ENCODE measurements at places on chromosomes 5 and 9.

DNA sequence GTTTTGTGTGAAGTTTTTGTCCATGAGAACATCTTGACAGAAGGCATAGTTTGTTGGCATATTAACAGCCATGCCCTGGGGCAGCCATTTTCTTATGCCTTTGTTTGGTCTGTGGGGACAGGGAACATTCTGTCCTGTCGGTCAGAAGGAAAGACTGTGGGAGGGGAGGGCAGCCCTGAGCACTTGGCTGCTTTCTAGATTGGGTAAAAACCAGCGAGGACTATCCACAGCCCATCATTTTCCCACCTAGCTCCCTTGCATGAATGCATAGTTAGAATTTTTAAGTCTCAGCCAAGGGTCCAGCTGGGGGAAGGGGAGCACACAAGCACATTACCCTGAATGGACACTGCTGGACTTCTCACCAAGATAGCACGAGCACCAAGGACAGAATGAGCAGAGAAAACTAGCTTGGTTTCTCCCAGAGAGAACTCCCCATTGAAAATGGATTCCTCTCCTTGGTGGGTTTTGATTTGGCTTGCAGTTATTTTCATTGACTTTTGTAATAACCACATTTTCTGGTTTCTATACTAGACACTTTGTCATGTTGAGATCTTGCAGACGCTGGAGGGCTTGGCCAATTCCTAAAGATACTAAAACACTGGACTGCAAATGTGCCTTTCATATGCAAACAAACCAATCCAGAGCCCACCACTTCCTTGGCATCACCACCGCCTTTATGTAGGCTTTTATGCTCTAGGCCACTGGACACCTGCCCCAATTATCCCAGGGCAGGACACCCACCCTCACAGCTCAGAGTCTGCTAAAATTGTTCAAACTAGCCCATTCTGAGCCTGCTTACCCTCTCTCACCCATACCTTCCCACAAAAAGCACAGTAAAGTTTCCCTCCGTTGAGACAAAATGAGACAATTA is 129.9 kb downstream of the BOD1 start:
- DNase-seq, result no peak

GRCh38 chr5:142605611-142606010 is 80.3 kb downstream of the FGF1 start:
- DNase-seq, result no peak

- DNase-seq, result no peak
Measured at GRCh38 chr5:95850391-95850894, 27.9 kb upstream of the GLRX start.

DNA sequence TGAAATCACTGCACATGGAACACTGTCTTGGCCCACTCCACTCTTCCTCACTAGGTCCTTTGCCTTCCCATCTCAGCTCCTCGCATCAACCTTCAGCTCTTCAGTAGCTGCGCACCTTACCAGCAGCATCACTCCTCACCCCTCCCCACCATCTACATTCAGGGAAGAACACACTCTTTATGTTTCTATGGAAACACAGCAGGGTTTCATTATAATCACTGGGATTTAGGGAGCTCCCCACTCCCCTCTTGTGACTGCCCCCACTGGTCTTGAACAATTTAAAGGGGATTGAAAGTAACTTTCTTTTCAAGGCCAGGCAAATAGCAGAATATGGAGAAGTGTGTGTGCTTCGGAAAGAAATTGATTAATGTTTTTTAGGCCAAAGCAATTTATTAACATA is 111.2 kb downstream of the INSYN2B start:
- DNase-seq, result no peak

GRCh38 chr5:149959406-149960236 is 937 bp upstream of the SLC26A2 start:
- peak; percentile 24 for DNase-seq

DNA sequence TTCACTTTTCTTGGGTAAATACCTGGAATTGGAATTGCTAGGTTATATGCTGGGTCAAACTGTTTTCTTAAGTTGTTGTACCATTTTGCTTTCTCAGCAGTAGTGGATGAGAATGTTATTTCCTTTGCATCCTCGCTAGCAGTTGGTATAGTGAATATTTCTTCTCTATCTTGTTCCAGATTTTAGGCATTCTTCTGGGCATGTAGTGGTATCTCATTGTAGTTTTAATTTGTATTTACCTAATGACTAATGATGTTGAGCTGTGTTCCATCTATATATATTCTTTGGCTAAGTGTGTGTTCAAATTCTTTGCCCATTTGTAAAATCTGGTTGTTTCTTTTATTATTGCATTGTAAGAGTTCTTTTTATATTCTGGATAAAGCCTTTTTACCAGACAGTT is 333.3 kb downstream of the MAT2B start:
- DNase-seq, result no peak

- DNase-seq, result no peak
Measured at GRCh38 chr5:150339165-150339564, 18.3 kb upstream of the TCOF1 start.
